ENCODE measurements at places on chromosomes 5 and 9. TPM values are rescaled to one million over a fixed set of nuclear protein-coding genes. Genes with fewer than 3 reads are reported as not detected.

Gene BTNL3
- not detected for total RNA-seq

Gene DRD1
- 0.19 TPM for total RNA-seq

Gene DAP
- total RNA-seq: 44.4 TPM

GRCh38 chr5:177966009-177966838, 29.8 kb downstream of the PROP1 start:
- no peak overlapping the region for H3K27ac ChIP-seq
- peaks cover 2% of the 10 kb centered on the region for H3K36me3 ChIP-seq
- DNase-seq: no peak

DNA sequence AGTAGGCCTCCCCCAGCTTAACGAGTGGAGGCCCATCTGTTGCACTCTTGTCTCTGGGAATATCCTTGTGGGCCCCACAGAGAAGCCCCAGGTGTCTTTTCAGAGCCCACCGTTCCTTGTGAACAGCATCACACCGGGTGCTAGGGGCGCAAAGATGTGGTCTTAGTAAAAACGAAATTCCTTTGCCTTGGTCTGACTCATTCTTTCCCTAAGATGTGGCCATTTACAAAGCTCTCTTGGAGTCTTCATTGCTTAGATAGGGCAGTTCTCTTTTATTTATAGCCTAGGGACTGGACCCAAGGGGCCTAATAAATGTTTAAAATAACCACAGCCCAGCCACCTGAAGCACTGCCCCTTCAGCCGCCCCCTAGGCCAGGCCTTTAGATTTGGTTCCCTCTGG, 52.8 kb upstream of the RPL26L1 start:
- H3K4me1 ChIP-seq: no peaks in the 10 kb centered on the region
- H3K4me3 ChIP-seq: no peak overlapping the region
- H3K27ac ChIP-seq: no peak overlapping the region
- peaks cover 9% of the 10 kb centered on the region for H3K36me3 ChIP-seq
- no peak for DNase-seq
- H3K27me3 ChIP-seq: no peaks in the 10 kb centered on the region

DNA sequence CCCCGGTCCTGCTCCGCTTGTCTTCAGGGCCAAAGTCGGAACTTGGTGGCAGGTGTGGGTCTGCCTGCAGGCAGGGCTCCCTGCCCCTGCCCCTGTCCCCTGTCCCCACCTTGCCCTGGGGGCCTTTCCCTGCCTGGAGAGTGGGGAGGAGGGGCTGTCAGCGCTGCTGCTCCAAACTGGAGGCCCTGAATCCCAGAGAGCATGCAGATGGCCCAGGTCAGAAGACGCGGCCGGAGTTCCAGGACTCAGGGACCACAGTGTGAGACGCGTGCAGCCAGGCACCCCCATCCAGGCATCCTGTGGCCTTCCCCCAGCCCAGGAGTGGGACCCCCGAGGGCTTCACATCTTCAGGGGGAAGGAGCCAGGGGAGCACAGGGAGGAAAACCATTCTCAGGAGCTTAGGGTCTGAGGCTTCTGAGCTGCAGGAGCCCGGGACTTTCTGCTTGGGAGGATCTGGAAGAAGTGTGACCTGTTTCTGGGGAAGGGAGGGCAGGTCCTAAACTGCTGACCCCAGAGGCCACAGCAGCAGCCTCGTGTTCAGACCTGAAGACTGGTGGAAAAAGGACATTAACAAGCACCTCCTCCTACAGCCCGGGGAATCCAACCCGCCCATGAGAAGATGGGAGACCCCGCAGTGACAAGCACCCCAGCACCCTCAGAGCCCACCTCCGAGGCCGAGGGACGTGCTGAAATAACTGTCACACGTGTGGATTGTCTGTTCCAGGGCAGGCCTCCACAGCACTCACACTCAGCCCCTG, 38.0 kb downstream of the RASGEF1C start:
- no peak overlapping the region for H3K4me3 ChIP-seq
- no peaks in the 10 kb centered on the region for H3K27me3 ChIP-seq
- H3K4me1 ChIP-seq: no peaks in the 10 kb centered on the region
- no peaks in the 10 kb centered on the region for H3K36me3 ChIP-seq

- no peaks in the 10 kb centered on the region for H3K27me3 ChIP-seq
Observed at GRCh38 chr5:179964015-179964414, 56.3 kb upstream of the TBC1D9B start.

DNA sequence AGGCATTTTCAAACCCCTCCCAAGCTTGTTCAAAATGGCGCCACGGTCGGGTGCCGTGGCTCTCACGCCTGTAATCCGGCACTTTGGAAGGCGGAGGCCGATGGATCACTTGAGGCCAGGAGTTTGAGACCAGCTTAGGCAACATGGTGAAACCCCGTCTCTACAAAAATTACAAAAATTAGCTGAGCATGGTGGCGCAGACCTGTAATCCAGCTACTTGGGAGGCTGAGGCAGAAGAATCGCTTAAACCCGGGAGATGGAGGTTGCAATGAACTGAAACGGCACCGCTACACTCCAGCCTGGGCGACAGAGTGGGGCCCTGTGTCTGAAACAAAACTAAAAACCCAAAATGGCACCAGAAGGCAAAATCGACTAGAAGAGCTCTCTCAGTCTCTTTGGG, 142.0 kb downstream of the MTX3 start:
- no peaks in the 10 kb centered on the region for H3K27me3 ChIP-seq
- H3K4me3 ChIP-seq: no peak overlapping the region
- H3K27ac ChIP-seq: no peak overlapping the region
- no peaks in the 10 kb centered on the region for H3K36me3 ChIP-seq

DNA sequence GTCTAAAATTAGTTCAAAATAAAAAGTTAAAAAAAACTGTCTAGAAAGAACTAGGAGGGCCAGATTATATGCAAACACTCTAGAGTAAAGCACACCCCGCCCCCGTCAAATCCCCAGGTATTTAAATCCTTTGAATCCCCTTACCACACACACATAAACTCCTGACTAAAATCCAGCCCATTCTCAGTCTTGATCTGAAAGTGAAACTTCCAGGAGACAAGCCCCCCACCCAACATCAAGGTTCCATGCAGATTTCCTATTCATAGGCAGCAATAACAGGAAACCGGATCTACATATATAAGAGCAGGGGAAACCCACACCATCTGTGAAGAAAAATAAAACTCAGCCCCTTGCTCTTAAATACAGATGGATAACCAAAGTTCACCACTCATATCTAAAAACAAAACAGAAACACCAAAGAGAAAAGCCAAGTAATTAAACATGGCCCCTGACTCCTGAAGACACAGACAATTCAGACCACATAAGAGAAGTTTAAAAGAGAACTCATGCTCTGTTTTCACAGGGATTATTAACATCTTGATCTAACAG, 42.3 kb downstream of the MARCHF3 start:
- no peak overlapping the region for H3K4me3 ChIP-seq
- H3K27me3 ChIP-seq: no peaks in the 10 kb centered on the region
- no peak overlapping the region for H3K27ac ChIP-seq
- no peaks in the 10 kb centered on the region for H3K36me3 ChIP-seq

DNA sequence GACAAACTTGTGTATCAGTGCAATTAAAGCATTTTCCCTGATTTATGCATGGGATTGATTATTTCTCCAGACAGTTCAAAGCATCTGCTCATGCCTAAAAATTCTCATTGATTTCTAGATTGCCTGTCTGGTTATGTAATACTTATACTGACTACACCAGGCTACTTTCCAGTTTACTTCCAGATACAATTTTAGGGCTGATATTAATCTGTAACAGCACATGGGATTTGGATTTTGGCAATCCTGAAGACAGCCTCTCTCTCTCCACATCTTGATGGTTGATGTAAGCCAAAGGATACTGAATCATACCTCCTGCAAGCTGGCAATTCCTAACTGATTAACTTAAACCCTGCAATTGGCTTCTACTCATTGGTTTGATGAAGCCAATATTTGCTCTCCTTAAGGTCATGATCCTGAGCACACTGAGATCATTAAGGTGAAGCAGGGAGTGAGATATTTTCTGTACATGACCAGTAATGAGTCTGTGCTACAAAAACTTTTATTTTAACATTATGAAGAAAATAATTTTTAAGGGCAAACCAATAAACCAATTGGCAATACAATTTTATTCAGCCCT, 25.7 kb upstream of the FBXL7 start:
- H3K4me3 ChIP-seq: no peak overlapping the region
- DNase-seq: no peak
- H3K36me3 ChIP-seq: no peaks in the 10 kb centered on the region
- H3K4me1 ChIP-seq: no peaks in the 10 kb centered on the region

- H3K36me3 ChIP-seq: no peaks in the 10 kb centered on the region
- H3K27ac ChIP-seq: no peak overlapping the region
Observed at GRCh38 chr9:136958473-136958872, 6.4 kb downstream of the LCN12 start.

- H3K36me3 ChIP-seq: no peaks in the 10 kb centered on the region
- DNase-seq: no peak
- H3K27me3 ChIP-seq: no peaks in the 10 kb centered on the region
- H3K4me3 ChIP-seq: no peak overlapping the region
Observed at GRCh38 chr9:123660691-123661466, 269.0 kb downstream of the DENND1A start.

- H3K4me1 ChIP-seq: no peaks in the 10 kb centered on the region
- H3K27me3 ChIP-seq: no peaks in the 10 kb centered on the region
- H3K4me3 ChIP-seq: no peak overlapping the region
Observed at GRCh38 chr9:107216329-107216728, 66.8 kb upstream of the RAD23B start.

- no peaks in the 10 kb centered on the region for H3K27me3 ChIP-seq
- no peak overlapping the region for H3K4me3 ChIP-seq
- H3K4me1 ChIP-seq: no peaks in the 10 kb centered on the region
- H3K27ac ChIP-seq: no peak overlapping the region
- DNase-seq: no peak
Observed at GRCh38 chr5:148816357-148816756, 10.1 kb upstream of the ADRB2 start.

DNA sequence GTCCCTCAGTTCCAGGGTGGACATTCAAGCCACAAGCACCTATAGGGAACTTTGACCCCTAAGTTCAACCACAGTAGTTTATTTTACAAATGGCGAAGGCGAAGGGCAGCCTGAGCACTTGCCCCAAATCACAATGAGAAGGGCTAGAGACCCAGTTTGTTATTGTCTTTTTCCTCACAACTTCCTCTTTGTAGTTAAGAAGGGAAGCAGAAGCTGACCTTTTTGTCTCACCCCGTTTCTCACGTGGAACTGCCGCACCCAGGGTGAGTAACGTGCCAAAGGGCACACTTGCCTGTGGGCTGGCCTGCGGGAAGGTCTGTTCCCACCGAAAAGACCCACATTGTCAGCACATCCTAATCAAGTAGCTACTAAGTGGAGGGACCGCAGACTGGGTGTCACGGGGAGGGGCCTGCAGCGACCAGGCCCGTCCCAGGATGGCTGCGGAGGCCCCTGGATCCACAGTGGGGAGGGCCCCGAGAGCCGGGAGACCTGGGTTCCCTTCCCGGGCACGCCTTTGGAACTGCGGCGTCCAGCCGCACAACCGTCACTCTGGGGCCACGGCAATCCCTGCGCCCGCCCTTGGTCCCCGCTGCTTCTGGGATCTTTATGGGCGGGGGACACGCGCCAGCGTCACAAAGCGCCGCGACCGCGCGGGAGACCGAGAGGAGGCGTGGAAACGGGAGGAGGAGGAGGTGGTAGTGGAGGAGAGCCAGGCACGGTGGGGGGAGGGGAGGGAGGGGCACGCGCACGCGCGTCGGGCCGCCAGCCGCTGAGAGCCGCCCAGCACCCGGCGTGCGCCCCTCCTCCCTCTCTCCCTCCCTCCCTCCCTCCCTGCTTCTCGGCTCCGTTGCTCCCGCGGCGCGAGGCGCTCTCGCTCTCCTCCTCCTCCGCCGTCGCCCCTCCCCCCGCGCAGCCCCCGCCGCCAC, at the start of gene UBE2R2:
Gene UBE2R2 (plus strand): TSS at position 834 of the 926 bp plus-strand sequence. CDS start 598 bp downstream, outside the sequence.
- DNase-seq: peak; percentile 60
- no peaks in the 10 kb centered on the region for H3K27me3 ChIP-seq
- no peaks in the 10 kb centered on the region for H3K4me1 ChIP-seq
- peak within 1 kb of the TSS; percentile 87 for H3K4me3 ChIP-seq

DNA sequence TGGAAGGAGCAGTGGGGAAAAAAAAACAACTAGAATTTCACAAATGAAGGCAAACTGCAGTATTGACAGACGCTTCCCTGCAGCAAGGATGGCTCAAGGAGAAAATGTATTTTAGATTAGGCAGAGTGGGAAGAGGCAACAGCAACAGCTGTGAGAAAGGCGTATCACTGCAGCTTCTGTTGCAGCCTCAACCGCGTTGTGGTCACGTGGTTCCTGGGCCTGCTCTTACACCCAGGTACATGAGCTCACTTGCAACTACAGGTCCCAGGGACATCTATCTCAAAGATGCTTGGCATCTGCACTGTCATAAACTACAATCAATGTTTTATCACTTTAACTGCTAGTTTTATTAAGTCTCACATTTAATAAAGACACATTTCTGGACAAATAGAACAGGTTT, 36.0 kb upstream of the GOLM1 start:
- peaks cover 4% of the 10 kb centered on the region for H3K4me1 ChIP-seq
- DNase-seq: no peak
- no peak overlapping the region for H3K4me3 ChIP-seq
- no peak overlapping the region for H3K27ac ChIP-seq
- no peaks in the 10 kb centered on the region for H3K27me3 ChIP-seq

GRCh38 chr5:87210743-87211142, 56.9 kb upstream of the RASA1 start:
- no peak overlapping the region for H3K27ac ChIP-seq
- no peak overlapping the region for H3K4me3 ChIP-seq
- no peak for DNase-seq
- no peaks in the 10 kb centered on the region for H3K27me3 ChIP-seq
- H3K36me3 ChIP-seq: no peaks in the 10 kb centered on the region
- no peaks in the 10 kb centered on the region for H3K4me1 ChIP-seq
